ENCODE measurements at places on chromosomes 4 and X.

- no peak for DNase-seq
Observed at GRCh38 chrX:118347131-118347530, 1.2 kb downstream of the WDR44 start.

- DNase-seq: no peak
Observed at GRCh38 chr4:15654593-15655222, 449 bp downstream of the FBXL5 start.

- no peak for DNase-seq
Observed at GRCh38 chr4:19729886-19730651, 521.6 kb upstream of the SLIT2 start.

DNA sequence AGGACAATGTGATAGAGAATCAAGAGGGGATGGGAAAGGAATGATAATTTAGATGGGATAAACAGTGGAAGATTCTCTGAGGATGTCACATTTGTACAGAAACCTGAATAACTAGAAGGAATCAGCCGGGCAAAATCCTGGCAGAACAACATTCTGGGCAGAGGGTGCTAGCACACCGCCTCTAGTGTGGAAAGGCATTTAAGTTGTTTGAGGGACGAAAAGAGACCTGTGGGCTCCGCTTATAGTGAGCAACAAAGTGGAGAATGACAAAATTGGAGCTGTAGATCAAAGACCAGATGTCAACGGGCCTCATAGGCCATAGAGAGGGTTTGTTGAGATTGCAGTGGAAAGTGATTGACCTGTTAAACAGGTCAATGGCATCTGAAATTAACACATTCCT is 596.0 kb upstream of the SLIT2 start:
- DNase-seq: no peak

GRCh38 chr4:13208558-13209193 is 275.5 kb downstream of the RAB28 start:
- DNase-seq: no peak

- DNase-seq: no peak
Observed at GRCh38 chrX:69124108-69124507, 41.1 kb downstream of the PJA1 start.

DNA sequence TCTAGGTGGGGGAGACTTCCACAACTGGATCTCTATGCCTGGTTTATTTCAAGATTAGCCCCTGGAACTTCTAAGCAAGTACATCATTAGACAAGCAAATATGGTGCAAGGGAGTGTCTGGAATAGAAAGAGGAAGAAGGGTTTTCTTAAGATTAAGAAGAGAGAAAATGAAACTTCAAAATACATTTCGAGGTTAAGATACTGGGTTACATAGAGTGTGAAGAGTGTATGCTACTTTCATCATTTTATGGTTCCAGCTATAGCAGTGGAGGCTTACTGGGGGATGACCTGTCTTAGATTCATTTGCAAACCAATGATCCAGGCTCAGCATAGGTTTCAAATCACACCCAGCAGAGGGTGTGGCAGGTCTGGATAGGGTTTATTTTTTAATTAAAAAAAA is 144.4 kb upstream of the GATB start:
- no peak for DNase-seq

- no peak for DNase-seq
Observed at GRCh38 chr4:22014222-22014741, 65.7 kb upstream of the KCNIP4 start.

DNA sequence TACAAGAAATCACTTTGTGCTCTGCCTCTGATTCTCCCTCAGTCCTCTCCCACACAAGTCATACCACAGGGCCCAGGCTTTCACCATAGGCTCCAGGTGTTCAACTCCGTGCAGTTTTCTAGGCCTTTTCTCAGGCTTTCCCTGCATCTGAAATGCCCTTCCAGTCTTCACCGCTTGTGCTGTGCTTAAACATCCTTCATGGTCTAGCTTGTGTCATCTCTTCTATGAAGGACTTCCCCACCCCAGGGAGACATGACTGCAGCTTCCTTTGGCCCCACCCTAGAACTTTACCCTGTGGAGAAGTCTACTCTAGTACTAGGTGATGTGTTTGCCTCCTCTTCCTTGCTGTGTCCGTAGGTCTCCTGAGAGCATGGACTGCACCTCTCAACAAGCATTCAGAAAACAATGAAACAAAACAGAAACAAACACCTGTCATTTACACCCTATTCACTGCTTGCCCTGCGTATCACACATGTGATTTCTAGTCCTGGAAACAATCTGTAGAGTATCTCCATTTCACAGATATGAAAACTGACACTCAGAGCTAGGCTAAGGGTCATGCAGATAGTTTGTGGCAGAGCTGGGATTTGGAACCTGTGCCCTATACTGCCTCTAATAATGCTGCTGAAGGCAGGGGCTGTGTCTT is 22.7 kb upstream of the LEF1 start:
- DNase-seq: no peak

DNA sequence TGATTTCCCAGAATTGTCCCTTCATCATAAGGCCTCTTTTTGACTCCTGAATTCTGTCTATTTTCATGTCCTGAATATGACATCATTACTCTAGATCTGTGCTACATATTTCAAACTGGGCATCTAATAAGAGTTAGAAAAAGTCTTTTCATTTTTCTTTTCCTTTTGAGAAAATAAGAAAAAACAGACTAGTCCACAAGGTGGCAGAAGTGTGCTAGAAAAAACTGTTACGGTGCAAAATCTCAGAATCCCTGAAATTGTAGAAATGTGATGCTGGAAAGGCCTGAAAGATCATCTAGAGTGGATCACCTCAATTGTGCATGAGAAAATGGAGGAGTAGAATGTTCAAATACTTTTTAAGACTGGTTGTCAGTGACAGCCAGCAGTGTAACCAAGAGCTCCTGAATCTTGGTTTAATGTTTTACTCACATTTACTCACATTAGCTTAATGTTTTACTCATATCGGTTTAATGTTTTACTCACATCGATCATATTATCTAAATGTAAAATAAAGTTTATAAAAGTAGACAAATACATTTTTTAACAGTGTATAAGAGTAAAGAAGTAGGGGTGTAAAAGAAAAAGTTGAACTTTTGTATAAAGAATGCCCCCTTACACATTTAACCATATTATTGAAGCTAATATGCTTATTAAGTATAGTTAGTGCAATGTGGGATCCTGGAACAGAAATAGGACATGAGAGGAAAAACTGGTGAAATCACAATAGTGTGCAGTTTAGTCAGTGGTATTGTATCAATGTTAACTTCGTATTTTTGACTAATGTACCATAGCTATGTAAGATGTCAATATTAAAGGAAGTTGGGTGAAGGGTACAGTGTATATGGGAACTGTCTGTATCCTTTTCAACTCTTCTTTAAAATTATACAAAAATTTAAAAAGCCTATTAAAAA is 15.2 kb downstream of the ASB11 start:
- DNase-seq: peak; percentile 25

DNA sequence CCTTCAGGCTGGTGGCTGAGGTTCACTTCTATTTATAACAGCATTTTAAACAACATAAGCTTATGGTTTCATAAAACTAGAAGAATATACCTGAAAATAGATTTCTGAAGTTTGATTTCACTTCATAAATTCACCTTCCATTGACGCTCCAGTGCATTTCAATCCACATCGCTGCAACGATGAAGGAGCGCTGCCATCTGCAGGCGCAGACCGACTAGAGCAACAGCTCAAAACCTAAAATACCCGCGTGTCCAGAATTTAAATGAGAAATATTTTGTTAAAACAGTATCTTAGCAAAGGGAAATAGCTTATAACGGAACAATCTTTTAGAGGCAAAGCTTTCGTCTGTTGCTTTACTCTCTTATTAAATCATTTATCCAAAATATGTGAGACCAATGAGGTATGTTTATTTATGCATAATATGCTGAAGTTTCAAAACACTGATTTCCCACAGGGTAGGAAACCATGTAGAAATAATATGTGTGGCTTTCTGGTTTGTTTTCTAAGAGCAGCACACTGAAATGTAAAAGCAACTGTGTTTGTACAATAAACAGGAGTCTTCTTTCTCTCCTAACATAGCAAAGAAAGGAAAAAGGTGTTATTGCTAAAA is 816.4 kb upstream of the FRG1 start:
- no peak for DNase-seq

DNA sequence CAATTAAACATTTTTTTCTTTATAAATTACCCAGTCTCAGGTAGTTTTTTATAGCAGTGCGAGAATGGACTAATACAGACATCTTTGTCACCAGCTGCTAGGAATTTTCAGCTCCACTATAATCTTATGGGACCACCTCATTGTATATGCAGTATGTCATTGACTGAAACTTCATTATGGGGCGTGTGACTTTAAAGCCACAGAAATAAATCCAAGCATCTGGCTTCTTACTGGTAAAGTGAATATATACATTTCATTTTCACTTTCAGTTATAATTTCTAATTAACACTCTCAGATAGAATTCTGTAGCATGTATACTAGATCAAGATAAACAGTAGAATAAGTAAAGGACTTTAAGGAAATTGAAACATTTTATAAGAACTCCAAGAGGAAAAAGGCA is 21.9 kb downstream of the IL15 start:
- DNase-seq: no peak

GRCh38 chrX:101655534-101655933 is 4.1 kb downstream of the ARMCX2 start:
- no peak for DNase-seq

GRCh38 chr4:138945401-138945800 is 70.2 kb upstream of the NOCT start:
- DNase-seq: no peak

DNA sequence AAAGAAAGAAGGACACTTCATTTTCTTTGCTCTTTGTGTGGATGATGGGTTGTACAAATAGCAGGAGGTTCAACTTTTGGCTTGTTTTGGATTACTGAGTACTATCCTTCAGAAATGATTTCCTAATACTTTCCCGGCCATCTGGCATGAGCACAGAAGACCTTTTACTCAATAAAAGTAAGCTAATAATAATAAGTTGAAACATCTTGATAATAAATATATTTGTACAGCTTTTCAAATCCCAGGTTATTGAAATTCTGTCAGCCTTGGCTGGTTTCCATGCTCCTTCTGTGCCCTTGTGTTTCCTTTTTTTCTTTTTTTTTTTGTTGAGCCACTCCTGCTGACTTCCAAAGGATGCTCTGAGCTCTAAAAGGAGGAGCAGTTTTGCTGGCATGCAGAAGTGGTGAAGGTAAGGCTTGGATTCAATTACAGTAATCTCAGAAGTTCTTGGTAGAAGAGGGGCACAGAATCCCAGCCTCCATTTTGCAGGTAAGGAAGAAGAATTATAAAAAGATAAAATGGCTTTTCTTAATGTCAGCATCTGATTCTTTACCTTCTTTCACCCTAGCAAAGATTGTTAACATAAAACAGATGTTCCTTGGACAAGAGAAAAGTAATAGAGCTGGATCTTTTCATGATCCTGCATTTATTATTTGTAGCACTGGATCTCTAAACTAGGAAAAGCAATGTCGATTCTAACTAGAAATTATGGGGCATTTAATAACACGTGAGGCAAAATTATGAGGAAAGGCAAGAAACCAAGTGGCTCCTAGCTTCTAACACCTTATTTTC is 31.9 kb downstream of the REPS2 start:
- peak; percentile 50 for DNase-seq

GRCh38 chr4:27915822-27916221 is 1055.2 kb downstream of the STIM2 start:
- no peak for DNase-seq

DNA sequence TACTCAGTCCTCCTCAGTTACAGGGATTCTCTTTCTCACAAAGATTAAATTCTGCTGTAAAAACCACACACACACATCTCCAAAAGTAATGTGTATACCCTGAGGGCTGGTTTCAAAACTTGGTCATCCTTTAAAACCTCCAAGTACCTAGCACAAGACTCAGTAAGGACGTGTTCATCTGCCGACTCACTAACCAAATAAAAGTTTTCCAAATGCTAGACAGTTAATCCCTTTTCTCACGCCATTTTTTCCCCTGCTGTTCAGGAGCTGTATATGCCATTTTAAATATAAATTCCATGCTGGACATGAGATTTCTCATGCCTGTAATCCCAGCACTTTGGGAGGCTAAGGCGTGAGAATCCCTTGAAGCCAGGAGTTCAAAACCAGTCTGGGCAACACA is 3.9 kb upstream of the SAT1 start:
- DNase-seq: no peak

DNA sequence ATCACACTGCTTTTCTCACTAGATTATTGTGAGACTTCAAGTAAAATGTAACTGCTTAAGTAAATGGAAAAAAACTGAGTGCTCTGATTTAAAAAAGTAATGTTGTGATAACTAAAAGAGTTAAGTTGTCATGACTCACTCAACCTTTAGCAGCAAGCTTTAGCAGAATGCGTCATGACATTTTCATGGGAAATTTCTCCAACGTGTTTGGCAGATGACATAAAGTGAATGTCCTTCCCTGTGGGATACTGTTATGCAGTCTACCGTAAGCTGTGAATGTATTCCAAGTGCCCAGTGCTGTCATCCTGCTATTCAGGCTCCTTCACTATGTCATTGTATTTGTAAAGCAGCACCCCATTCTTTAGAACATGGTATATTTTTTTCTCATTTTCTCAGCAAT is 136.2 kb downstream of the CPXCR1 start:
- DNase-seq: no peak
